Breast epithelium (tissue), 4 donors: ENCODE measurements at places on chromosomes 5 and 9.

- no peak for DNase-seq
Measured at GRCh38 chr9:83533296-83533695, 4.9 kb downstream of the FRMD3 start.

DNA sequence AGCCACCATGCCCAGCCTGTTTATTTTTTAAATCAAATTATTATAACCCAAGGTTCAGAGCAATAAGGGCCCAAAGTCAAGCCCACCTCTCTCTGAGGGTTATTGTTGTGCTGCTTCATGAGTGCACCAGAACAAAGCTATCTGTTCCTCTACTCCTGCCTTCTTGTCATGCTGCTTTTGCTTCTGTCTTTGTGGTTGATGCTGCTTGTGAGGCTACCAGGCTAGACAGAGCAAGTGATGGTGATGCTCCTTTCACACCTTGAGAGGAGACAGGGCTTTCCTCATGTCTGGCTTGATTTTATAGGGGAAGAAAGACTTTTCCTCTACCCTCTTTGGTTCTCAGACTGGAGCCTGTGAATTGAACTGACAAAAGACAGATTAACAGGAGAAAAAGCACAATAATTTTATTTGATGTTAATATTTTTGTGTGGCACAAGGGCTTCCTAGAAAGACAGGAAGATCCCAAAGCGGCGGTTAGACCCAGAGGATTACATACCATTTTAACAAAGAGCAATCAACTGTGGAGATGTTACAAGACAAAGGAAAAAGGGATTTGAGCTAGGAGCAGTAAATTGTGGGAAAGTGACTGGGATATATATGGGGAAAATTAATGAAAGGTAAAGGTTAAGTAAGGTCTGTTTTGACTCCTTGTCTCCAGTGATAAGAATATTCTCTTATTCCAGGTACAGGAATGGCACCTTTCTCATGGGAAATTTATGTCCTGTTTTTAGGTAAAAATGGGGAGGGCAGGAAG lies 4.4 kb upstream of the CD180 start:
- DNase-seq, result no peak

DNA sequence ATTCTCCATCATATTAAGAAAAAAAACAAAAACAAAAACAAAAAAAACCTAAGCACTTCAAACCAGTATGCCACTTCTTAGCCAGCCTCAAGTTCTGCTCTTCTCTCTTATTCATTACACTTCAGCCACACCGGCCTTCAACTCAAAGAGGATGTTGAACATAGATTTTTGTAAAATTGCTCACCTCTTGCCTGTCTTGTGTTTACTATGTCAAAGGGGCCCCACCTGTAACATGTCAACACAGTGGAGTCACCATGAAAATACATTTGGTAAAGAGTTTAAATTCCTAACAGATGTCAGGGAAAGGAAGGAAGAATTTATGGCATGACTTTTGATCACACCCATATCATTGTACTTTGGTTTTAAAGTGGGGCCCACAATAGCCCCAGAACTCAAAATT lies 121.1 kb upstream of the GHR start:
- DNase-seq, result no peak

DNA sequence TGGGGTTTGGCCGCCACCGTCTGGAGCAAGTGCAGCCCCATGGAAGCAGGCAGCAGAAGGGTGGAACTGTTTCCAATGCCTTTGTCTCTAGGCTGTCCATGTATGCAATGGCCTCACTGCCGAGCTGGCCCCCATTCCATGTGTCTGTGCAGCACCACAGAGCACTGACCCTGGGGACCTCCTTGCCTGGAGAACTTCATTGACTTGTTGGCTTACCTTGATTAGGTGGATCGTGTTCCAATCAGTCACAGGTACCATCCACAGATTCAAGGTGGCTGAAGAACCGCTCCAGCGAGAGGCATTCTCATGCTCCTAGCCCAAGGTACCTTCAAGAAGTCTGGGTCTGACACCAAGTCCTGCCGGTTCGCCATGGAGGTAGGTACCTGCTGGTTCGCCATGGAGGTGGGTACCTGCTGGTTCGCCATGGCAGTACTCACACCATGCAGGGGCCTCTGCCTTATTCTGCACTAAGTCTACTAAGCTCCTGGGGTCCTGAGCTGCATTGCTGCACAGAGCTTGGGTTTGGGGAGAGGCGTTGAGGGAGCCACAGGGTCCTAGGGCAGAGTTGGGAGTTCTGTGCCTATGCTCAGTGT lies 358.3 kb upstream of the IRX1 start:
- no peak for DNase-seq
